ENCODE measurements at places on chromosomes 4 and X.
A peak's percentile ranks its signal among the peaks of the same experiment; 100 is the strongest.

DNA sequence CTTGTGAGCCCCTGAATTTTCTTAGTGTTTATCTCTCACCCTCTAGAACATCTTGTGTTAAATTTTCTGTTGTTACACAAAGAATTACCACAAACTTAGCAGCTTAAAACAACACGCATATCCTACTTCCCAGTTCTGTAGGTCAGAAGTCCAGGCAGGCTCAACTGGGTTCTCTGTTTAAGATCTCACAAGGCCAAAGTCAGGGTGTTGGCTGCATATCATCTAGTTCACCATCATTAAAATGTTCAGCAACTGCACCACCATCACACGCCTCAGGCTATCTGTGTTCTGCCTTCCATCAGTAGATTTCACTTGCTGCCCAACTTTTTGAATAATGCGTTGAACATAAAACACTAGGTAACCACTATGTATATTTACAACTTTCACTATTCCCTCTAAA lies 130.5 kb downstream of the PARM1 start:
- no peak for DNase-seq

GRCh38 chrX:117839544-117839943 lies 277.1 kb downstream of the KLHL13 start:
- DNase-seq: no peak

DNA sequence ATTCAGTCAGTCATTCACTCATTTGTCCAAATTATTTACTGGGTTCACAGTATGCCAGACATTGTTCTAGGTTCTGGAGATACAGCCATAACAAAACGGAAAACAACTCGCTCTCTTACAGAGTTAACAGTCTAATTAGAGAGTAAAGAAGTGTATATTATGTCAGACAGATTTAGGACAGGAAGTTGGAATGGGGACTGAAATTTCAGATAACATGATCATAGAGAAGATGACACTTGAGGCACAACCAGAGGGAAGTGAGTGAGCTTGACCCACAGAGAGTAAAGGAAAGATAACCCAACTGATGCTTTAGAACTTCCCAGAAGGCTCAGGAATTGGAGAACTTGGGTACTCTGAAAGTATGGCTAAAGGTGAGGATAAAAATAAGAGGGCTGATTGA lies 139.4 kb downstream of the ZAR1 start:
- no peak for DNase-seq

GRCh38 chr4:38411092-38411491 lies 252.9 kb upstream of the KLF3 start:
- no peak for DNase-seq

DNA sequence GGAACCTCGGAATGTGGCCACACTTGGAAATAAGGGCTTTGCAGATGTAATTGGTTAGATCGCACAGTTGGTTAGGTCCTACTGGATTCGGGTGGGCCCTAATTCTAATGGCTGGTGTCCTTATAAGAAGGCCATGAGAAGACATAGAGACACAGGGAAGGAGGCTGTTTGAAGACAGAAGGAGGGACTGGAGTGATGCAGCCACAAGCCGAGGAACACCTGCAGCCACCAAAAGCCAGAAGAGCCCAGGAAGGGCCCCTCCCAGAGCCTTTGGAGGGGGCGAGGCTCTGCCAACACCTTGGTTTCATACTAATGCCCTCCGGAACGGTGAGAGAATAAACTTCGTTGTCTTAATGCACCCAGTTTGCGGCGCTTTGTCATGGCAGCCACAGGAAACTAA lies 47.0 kb downstream of the EVC start:
- DNase-seq: no peak

GRCh38 chr4:183541752-183542040 lies 36.8 kb downstream of the ING2 start:
- DNase-seq: no peak

DNA sequence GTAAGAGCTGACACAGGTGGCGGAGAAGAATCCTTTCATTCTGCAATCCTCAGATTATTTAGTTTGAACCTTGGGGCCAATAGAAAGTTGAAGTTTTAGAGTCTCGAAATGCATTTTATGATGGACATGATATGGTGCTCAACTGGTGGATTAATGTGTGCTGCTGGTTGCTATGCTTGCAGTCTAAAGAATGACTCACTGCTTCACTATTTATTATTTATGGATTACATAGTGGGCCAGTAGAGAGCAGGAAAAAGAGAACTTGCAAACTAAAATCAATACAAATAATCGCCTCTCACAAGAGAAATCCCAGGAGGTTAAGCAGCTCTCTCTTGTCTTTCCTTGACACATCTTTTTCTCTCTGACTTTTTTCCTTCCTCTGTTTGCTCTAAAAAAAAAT lies 2326.8 kb upstream of the AGA start:
- DNase-seq: no peak

DNA sequence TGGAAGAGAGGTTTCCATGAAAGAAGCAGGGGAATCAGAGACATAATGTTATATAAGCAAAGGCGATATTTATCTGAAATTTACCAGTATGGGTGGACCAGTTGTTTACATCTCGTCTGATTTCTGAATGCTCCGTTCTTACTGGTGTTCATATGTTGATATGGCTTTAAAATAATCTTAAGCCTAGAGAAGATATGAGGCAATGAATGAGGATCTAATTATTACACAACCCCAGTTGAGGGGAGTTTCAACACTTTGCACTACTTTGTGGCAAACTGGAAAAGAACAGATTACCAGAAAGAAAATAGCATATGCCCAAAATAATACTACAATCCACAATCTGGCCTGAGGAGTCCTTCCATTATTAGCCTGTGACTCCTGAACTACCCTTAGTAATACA lies 263.3 kb upstream of the MAGEB2 start:
- DNase-seq: no peak

DNA sequence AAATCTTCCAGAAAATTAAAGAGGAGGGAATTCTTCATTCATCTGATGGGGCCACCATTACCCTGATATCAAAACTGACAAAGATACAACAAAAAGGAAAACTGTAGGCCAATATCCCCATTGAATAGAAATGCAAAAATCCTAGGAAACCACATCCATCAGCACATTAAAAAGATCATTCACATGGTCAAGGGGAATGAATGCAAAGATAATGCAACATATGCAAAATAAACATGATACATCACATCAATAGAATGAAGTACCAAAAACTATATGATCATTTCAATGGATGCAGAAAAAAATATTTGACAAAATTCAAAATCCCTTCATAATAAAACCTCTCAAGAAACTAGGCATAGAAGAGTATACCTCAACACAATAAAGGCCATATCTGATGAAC lies 108.9 kb upstream of the SH3RF1 start:
- DNase-seq: no peak

DNA sequence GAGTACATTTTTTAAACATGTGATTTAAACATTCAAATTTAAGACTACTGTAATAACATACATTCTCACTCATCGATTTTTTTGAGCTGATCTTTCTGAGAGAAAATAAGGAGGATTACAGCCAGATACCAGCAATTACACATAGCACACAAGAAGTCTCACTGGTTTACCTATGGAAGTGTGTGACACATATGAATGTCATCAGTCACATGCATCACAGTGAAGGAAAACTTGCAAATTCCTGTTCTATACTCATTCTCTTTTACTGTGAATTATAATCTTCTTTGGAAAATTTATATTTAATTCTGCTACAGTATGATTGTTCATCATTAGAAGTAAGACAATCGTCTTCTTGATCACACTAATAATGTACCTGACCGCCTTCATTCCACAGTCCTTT lies 21.3 kb upstream of the BMP2K start:
- no peak for DNase-seq

DNA sequence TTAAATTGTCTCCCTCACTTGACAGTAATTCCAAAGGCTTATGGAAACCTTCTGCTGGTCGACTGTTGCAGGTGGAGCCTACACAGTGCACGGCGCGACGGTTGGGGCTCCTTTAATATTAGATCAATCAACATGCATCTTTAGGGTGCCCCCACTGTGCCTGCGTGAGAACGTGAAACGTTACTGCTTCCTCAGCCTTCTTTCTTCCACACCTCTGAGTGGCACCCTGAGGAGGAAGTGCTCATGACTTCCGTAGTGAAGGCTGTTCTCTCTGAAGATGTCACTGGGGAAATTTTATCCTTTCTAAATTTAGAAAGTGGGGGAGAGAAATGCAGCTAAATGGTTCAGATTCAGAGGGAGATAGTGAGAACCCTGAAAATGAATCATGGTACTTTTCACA lies 184.0 kb upstream of the ZFP42 start:
- DNase-seq: no peak

GRCh38 chr4:151358266-151358665 lies 32.9 kb upstream of the SH3D19 start:
- no peak for DNase-seq

- DNase-seq: no peak
Observed at GRCh38 chr4:163558539-163559044, 64.1 kb downstream of the TMA16 start.

DNA sequence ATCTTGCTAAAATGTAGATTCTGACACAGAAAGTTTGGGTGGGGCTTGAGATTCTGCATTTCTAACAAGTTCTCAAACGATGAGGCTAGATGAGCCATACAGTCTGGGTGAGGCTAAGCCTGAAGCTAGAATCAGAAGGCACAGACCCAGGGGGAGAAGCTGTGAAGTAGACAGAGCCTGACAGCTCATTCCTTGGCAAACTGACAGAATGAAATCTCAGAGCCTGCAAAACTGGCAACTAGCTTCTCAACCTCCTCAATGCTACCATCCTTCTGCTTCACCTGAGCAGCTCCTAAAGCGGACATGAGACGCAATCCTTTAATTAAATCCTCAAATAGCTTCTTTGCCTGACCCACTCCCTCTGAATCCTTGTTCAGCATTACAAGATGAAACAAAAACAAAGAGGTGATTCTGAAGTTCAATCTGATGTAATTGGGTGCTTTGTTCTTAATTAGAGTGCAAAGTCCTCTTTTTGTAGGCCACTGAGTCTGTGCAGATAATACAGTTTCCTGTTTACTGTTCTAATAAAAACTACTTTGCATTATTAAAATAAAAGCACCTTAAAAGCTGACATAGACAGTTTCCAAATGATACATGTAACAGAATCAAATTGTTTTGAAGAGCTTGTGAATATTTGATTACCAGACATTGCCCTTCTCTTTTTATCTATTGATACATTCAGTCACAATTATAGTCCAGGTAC lies 71.0 kb upstream of the BMP2K start:
- peak; percentile 45 for DNase-seq

GRCh38 chrX:80876877-80877276 lies 67.2 kb upstream of the BRWD3 start:
- DNase-seq: no peak

DNA sequence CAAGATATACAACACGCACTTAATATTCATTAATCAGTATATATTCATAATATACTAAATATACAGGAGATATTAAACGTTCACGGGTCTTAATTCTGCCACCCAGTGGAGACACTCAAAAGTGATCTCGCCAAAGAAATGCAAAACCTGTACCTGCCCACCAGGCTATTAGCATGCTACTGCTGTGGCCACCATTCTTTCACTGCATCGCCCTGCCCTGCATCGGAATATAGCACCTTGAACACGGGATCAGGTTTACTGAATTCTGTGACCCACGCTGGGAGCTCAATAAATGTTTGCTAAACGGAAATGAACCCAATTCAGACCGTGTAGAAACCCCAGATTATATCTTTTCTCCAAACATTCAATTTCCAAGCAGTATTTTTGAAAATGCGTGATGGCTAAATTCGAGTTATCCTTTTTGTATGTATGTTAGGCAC lies 840 bp upstream of the CLCN3 start:
- no peak for DNase-seq

GRCh38 chr4:125140966-125141495 lies 173.7 kb upstream of the FAT4 start:
- DNase-seq: peak; percentile 2

DNA sequence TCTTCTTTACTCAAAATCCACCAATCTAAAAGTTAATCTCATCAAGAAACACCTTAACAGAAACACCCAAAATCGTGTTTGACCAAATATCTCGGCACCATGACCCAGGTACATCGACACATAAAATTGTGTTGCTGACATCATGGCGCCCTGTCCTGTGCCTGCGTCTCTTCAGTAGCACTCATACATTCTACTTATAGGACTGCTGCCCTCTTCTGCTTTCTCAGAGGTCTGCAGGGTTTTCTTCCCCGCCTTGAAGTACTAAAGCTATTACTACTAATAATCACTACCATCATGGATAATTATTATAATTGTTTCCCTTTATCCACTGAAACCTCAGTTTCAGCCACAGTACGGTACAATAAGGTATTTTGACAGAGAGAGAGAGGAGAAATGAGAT lies 1403.1 kb upstream of the TENM3 start:
- no peak for DNase-seq

DNA sequence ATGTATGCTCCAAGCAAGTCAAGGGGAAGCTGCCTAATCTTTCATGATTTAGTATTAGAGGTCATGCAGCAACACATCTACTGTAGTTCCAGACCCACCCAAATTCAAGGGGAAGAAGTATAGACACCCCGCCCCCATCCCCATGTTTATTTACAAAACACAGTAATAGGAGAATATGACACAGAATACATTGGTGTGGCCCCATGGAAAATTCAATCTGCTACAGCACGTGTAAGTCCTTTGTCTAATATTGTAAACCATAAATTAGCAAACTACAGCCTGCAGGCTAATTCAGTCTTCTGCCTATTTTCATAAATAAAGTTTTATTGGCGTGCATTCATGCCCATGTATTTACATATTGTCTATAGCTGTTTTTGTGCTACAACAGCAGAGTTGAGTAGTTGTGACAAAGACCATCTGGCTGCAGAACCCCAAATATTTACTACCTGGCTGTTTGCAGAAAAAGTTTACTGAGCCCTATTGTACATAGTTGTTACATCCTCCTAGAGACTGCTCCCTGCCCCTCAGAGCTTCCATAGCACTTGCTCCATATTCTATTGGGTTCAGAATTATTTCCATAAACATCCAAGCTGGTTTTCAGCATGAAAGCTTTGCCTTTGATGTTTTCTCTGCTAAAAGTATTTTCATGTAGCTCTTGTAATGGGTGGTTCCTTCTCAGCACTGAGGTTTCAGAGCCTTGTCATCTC lies 326.8 kb upstream of the CPEB2 start:
- no peak for DNase-seq

DNA sequence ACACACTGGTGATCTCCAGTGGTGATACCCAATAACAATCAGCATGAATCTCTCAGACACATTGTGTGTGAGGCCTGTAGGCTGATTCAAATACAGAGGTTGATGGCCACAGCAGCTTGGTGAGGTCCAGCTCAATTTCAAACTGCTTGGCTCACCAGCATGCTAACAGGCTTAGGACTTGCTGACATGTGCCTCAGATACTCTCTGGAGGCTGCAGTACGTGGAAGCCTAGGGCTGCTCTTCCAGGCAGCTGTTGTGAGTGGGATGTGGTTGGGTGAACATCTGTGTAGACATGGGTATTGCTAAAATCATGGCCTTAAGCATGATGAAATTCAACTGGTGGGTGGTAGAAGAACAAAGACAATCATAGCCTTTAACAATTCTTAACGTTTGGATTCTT lies 4.3 kb downstream of the CXCL9 start:
- DNase-seq: no peak

DNA sequence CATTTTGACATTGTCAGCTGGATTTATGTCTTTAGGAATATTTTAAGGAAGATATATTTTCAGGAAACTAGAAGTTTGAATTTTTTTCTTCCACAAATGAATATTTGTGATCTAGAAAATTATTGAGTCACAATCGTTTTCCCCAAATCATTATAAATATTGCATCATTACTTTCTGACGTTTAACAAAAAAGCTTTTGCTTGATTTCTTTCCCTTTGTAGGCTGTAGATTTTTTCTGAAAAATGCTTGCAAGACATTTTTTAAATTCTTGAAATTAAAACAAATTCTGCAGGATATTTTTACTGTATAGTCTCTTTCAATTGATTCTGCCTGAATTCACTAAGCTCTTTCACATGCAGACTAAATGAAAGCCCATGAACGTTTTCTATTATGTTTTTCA lies 4.9 kb upstream of the SMARCAD1 start:
- DNase-seq: no peak
